ENCODE measurements at places on chromosomes 12 and 14.

DNA sequence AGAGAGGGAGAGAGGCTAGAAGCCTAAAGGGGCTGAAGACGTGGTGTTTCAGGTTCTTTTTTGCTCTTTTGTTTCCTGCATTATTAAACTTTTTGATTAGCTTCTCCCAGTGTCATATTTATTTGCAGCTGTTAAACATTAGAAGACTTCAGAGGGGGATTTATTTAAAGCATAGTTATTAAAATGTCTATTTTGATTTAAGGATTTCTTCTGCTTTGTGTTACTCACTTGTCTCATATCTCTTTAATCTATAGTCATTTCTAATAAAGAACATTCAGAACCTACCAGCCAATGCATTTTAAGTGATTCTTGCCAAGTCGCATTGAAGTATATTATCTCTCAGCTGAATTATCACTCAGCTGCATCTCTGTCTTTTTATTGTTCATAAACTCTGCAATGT lies 152.0 kb upstream of the DYRK2 start:
- DNase-seq = no peak

DNA sequence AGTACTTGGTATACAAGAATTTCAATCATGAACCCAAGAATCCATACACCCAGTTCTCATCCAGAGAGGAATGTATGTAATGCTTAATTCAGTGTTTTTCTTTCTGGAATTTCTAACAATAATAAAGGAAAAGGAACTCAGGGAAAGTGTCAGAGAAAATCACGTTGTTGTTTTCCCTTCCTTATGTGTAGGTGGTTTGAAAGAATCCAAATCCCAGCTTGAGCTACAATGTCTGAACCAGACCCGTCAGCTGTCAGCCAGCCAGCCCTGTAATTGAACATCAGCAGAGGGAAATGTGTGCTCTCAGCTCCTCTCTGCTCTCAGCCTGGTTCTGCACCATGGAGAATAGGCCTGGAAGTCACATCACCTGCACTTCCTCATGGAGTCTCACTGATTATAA lies 126.5 kb downstream of the TMEM30B start:
- DNase-seq = no peak

- no peak for DNase-seq
These were observed 84.2 kb downstream of the GRIP1 start for GRCh38 chr12:66594688-66595087.

DNA sequence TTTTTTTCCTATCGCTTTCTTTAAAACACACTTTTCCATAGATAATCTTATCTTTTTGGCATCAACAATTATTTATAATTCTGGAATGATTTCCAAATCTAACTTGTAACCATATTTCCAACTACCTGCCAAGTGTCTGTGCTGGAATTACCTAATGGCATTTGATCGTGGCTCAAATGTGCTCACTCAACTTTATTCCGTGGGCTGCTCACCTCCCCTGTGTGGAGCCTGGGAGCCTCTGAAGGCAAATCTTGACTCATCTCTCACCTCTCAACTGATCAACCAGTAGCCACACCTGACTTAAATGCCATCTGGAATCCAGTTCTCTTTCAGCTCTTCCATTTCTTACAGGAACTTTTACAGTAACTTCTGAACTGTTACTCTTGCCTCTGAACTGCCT lies 608.6 kb downstream of the DIO2 start:
- no peak for DNase-seq

DNA sequence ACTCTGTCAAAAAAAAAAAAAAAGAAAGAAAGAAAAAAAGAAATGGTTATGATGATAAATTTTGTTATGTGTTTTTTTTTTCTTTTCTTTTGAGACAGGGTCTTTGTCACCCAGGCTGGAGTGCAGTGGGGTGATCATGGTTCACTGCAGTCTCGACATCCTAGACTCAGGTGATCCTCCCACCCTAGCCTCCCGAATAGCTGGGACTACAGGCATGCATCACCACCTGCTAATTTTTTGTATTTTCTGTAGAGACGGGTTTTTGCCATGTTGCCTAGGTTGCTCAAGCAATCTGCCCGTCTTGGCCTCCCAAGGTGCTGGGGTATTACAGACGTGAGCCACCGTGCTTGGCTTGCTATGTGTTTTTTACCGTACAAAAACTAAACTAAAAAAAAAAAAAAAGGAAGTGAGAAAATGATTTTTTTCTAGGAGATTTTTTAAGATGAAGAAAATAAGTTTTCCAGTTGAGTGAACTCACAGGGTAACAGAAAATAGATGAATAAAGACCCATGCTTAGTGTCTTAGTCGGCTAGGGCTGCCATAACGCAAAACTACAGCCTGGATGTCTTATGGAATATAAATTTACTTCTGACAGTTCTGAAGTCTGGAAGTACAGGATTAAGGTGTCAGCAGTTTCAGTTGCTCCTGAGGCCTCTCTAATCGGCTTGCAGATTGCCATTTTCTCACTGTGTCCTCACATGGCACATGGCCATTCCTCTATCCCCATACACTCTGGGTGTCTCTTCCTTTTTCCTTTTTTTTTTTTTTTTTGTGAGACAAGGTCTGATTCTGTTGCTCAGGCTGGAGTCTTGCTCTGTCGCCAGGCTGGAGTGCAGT lies 13.2 kb upstream of the APOF start:
- DNase-seq = no peak

GRCh38 chr12:131264635-131265034 lies 310.9 kb downstream of the ADGRD1 start:
- DNase-seq = no peak
